Progenitor cell of endocrine pancreas (in vitro differentiated cells): ENCODE measurements at places on chromosomes 16 and 17.

DNA sequence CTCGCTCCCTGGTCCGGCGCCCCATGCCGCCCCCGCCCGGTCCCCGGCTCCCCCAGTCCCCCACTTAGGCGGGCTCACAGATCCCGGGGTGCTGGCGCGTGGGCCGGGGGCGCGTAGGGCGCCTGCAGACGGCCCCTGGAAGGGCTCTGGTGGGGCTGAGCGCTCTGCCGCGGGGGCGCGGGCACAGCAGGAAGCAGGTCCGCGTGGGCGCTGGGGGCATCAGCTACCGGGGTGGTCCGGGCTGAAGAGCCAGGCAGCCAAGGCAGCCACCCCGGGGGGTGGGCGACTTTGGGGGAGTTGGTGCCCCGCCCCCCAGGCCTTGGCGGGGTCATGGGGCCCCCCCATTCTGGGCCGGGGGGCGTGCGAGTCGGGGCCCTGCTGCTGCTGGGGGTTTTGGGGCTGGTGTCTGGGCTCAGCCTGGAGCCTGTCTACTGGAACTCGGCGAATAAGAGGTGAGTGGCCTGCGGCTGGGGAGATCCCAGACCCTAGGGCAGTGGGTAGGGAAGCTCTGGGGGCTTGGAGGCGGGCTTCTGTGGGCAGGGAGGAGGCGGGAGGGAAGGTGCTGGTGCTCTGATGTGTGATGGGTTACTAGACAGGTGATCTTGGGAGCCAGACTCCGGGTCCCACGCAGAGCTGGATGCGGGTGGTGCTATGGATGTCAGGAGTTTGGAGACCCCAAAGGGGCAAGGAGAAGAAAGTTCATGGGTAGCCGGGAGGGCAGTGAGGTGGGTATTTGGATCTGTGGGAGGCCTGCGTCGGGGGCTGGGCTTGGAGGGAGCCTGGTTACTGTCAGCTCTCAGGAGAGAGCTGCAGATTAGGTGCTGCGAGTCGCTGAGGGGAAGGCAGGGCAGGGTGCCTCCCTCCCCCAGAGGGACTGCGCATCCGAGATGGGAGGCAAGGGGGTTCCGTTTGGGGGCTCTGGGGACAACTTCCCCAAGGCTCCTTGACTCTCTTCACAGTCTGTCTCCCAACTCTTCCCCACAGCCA lies 560 bp downstream of the EFNB3 start:
- no peak for DNase-seq

DNA sequence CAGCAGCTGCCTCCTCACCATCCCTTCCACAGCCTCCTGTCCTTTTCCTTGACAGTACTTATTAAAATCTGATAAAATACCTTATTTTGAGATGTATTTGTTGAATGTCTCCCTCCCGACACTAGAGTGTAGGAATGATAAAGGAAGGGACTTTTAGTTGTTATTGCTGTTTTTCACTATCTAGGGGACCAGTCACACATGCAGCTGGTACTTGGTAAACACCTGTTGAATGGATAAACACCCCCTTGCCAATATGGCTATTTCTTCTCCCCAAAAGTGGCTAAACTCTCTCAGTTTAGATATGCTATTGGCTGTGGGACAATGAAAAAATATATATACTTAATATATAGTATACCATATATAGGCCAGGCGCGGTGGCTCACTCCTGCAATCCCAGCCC lies 96.7 kb downstream of the STX8 start:
- DNase-seq, result no peak

- no peak for DNase-seq
Measured at GRCh38 chr16:23682181-23682580, 3.5 kb downstream of the PLK1 start.

GRCh38 chr17:77829843-77830799 lies 128.4 kb upstream of the TNRC6C start:
- no peak for DNase-seq

DNA sequence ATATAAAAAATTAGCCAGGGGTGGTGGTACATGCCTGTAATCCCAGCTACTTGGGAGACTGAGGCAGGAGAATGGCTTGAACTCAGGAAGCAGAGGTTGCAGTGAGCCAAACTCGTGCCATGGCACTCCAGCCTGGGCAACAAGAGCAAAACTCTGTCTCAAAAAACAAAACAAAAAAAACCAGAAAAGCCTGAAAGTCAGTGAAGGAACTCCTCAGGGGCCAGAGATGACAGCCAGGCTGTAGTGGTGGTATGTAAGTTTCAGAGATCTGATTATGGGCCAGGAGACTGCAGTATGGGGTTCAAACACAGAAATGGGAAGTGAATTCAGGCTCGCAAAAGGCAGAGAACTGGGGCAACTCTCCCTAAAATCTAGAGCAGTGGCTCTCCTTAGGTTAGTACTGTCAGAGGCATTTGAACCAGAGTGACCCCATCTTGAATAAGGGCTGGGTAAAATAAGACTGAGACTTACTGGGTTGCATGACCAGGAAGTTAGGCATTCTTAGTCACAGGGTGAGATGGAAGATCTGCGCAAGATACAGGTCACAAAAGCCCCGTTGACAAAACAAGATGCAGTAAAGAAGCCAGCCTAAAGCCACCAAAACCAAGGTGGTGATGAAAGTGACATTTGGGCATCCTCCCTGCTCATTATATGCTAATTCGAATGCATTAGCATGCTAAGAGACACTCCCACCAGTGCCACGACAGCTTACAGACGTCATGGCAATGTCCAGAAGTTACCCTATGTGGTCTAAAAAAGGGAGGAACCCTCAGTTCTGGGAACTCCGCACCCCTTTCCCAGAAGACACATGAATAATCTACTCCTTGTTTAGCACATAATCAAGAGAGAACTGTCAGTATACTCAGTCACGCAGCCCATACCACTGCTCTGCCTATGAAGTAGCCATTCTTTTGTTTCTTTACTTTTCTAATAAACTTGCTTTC lies 120.2 kb upstream of the XYLT1 start:
- no peak for DNase-seq

GRCh38 chr17:50931144-50931908 lies 65.2 kb upstream of the TOB1 start:
- peak; percentile 58 for DNase-seq

- DNase-seq, result no peak
Measured at GRCh38 chr17:47708864-47709541, 15.0 kb downstream of the TBKBP1 start.

DNA sequence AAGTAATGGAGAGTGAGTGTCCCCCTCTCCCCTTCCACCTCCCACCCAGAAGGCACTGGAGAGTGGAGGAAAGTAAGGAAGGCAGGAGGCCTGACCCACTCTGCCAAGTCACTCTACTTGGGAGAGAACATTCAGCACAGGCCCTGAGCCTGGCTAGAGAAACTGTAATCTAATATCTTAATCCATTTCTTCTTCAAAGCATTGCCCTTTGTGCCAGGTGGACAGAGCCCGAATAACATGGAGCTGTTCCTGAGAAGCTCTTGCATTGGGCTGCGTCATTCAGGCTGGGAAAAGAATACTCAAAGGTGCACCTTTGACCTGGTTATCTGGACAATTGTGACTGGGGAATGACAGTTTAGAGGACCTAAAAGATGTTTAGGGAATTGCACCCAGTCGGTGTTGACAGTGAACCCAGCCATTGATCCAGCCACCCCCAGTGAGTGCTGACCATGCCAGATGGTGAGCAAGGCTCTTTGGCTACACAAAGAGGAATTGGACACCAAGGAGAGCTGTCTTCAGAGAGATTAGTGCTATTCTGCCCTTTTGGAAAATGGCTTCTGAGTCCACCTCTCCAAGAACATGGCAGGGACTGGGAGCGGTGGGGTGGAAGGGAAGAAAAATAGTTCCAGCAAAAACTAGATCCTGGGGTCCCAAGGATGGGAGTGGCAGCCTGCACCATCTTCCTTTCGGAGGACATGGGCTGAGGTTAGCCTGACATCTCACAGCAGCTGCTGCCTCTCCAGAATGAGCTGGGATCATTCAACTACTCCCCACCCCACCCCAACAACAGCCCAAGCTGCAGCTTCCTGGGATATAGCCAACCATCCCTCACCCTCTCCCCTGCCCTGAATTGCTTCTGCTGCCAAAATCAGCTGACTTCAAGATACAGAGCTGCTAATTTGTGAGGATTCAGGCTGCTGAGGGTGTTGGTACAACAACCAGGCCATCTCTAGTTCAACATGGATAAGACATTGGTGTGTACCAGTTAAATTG lies 11.6 kb upstream of the NOG start:
- no peak for DNase-seq

- DNase-seq, result no peak
Measured at GRCh38 chr17:67276075-67276474, 31.1 kb upstream of the HELZ start.

DNA sequence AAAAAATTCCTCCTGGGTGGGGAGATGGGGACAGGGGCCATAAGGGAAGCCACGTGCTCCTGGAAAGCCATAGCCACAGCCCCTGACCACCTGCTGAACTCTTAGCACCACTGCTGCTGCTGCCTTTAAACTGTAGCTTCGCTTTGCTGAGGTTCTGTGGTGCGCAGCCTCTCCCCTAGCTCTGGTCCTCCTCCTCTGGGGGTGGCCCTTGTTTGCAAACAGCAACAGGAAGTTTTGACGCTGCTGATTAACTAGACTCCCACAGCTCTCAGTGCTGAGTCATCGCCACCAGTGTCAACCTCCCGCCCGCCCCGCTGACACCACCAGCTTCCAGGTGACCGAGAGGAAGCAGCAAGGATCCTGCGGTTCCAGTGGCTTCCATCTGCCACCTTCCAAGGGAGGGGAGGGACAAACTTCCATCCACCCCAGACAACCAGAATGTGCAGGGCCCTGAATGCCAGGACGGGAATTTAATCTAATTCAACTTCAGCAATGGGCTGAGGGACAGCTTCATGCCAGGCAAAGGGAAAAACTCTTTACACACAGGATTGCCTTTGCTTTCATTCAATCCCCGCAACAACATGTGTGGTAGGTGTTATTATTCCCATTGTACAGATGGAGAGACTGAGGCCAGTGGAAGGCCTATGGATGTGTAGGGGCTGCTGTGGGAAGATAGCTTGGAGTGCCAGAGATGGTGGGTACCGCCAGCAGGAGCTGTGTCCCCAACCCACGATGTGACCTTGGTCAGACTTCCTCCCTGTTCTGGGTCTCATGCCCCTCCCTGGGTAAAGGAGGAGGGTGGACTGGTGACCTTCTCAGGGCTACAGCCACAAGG lies 8.1 kb upstream of the KIFC3 start:
- peak; percentile 38 for DNase-seq

DNA sequence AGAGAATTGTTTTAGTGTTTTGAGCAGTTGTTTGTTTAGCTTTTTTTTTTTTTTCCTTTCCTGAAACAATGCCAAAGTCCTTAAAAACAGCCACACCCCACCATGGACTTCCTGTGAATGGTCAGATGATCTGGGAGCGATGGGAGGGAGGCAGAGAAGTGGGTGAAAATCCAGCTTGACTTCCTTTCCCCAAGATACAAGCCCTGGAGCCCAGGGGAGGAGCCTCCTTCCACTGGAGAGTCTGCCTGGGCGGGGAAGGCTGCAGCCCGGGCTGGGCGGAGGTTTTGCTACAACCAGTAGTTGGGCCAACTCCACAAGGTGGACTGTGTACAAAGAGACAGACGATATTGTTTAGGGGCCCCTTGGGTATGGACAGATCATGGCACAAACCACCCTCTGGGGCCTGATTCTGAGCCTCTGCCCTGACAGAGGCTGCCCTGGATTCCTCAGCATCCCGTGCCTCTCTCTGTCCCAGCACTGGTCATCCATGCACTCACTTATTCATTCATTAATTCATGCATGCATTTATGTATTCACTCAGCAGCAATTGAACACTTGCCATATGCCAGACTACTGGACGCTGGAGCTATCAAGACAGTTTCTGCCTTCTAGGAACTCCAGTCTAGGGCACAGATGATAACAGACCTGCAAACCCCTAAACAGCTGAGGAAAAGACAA lies 29.8 kb downstream of the WSB1 start:
- DNase-seq, result no peak

DNA sequence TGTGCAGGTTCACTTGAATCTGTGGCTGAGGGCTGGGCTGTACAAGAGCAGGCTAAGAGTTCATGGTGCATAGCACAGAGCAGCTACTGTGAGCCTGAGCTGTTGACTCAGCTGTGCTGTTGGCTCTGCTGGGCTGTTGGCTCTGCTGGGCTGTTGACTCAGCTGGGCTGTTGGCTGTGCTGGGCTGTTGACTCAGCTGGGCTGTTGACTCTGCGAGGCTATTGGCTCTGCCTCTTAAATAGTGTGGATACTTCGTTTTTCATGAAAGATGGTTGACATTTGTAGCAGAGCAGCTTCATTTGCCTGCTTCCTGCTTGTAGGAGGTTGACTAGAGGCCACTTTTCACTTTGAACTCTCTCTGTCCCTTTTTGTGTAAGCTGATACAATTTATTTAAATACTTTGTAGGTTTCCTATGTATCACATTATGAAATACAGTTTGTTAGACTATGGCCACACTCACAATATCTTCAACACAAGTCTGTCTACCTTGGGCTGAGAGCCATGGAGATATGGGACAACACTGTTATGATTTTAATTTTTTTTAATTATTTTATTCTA lies 40.3 kb upstream of the CCNF start:
- DNase-seq, result no peak

- DNase-seq, result no peak
Measured at GRCh38 chr16:25163683-25164082, 52.1 kb downstream of the LCMT1 start.

DNA sequence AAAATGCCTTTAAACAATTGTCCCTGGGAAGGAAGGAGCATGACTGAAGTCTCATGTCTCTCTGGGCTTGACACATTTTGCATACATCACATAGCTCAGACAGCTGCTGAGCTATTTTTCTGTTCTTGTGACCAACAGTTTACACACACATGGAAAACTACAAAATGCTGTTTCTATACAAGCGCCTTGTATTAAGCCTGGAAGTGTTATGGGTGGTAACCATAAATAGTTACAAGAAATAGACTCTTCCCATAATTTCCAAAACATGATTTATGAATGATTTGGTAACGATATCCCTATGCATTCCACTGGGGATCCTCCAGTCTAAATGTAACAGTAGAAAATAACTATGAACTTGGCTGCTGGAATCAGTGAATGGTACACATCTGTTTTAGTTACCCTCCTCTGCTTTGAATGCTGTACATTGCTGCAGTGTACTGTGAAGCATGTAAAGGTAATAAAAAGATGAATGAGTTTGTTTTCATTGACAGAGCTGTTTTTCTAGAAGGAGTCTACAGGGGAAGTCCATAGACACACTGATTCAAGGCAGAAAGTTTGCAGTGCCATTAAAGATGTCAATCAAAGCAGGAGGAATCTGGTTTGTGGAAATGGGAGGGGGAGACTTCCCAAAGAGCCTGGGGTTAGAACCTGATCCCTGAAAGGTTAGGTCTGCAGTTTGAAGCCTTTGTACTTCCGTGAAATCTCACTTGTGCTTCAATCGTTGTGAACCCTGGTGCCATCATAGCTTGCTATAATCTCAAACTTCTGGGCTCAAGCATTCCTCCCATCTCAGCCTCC lies 5.0 kb downstream of the ACSF2 start:
- DNase-seq, result no peak
